ENCODE measurements at places on chromosomes 1 and 21.

DNA sequence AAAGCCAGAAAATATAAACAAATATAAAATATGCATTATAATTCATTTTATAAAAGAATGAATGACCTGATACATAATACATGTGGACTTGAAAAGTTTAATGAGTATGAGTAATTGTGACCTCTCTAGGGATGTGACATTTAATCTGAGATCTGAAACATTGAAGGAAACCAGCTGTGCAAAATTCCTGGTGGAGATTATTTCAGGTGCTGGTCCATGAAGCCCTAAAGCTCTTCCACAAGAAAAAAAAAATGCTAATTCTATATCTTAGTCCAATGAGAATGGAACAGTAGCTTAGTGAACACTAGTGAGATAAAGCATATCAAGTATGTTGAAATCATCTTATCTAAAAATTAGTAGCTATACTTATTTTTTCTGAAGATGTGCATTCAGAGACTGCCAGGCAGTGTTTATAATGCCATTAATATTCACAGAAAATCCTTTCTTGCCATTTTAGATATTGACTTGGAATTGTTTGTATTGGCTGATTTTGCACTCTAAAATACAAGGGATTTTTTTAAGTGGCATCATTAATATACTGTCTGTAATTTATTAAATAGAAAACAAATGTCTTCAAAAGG lies 1485.9 kb downstream of the PLA2G4A start:
- DNase-seq, result no peak

GRCh38 chr1:224377676-224378006 lies 21.0 kb downstream of the CNIH4 start:
- DNase-seq, result no peak

GRCh38 chr1:194535369-194535768 lies 1349.0 kb upstream of the B3GALT2 start:
- no peak for DNase-seq

DNA sequence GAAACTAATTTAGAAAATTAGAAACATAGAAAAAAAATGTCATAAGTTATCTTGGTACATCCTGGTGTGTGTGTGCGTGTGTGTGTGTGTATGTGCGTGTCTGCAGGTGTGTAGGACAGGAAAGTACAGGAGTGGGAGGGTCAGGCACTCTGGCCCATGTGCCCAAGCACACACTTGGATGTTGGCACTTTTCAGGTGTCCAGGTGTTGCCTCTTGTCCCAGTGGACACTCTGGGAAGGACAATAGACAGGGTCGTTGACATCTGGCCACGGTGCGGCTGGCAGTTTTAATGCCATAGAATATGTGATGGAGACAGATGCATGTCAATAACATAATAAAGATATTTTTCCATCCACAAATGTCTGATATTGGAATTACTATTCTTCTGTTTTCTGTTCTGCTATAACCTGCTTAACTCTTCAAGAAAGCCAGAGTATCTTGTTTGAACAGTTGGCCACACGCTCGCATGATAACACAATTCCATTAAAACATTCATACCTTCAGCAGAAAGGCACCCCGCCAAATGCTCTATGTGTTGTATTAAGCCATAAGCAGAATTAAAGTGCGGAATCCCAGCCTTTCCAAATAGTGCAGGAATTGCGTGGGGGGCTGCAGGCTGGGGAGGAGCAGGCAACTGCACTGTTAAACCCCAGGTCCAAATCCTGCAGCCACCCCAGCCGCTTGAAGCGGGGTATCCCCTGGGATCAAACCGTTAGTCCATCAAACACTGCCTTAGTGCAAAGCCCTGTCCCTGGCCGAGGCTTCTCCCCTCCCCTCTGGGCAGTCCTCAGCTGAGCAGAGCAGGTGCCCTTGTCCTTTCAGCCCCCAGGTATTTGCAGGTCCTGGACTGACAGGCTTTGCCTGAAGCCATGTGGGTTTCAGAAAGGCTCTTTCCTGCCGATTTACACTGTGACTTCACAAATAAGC lies 390.0 kb downstream of the CAMTA1 start:
- no peak for DNase-seq

- DNase-seq, result no peak
Observed at GRCh38 chr1:17425806-17426600, 13.5 kb downstream of the RCC2 start.

- peak; percentile 70 for DNase-seq
Observed at GRCh38 chr1:52927212-52928014, at the start of gene SCP2. Gene SCP2 (plus strand): TSS chr1:52927276. CDS start chr1:52927397, 121 bp downstream.

DNA sequence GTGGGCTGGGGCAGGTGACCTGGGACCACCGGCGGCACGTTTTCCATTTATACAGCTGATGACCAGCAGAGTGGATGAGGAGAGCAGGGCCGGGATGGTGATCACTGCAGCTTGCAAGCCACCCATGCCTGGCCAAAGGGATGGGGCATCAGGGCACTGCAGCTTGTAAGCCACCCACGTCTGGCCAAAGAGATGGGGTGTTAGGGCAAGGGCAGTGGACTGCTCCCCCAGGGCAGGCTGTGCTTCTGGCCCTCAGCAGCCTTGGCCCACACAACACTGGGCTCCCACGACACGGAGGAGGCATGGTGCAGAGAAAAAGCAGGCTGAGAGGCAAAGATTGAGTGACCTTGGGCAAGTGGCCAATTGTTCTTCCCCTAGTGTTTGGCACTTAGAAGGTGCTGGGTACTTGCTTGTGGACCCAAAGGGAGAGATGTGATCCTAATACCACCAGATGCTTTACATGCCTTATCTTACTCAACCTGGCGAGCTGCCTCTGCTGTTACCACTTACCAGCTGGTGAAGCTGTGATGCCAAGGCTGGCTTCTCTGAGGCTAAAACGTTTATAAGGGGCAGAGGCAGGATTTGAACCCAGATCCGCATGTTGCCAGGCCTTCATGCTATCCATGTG lies 48.3 kb downstream of the TRIM62 start:
- DNase-seq, result no peak

DNA sequence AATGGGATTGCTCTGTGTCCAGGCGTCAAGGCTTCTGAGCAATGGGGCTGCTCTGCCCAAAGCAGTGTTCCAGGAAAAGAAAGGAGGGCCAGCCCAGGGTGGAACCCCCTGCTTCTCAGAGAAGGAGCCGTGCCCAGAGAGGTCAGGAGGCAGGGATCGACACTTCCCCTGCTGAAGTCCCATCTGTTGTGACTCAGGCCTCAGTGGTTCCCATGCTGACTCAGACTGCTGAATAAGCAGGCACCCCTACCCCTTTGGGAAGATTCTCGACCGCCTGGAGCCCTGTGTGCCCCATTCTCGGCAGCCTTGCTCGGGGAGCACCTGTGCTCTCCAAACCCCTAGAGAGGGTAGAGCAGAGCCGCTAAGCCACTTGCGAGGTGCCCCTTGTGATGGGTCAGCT lies 23.9 kb downstream of the PKP1 start:
- DNase-seq, result no peak

- DNase-seq, result no peak
Observed at GRCh38 chr1:226687426-226687825, 51.7 kb downstream of the ITPKB start.

DNA sequence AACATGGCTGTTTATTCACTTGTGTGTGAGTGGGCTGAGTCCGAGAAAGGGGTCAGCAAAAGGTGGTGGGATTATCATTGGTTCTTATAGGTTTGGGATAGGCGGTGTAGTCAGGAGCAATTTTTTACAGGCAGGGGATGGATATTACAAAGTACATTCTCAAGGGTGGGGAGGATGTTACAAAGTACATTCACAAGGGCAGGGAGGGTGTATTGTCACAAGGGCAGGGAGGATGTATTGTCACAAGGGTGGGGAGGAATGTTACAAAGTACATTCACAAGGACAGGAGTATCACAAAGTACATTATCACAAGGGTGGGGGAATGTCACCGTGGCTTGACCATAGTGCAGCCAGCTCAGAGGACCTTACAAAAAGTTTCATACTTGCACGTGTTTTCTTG lies 31.1 kb upstream of the ITLN2 start:
- no peak for DNase-seq

- DNase-seq, result no peak
Observed at GRCh38 chr1:63262459-63262770, 60.0 kb upstream of the FOXD3 start.

DNA sequence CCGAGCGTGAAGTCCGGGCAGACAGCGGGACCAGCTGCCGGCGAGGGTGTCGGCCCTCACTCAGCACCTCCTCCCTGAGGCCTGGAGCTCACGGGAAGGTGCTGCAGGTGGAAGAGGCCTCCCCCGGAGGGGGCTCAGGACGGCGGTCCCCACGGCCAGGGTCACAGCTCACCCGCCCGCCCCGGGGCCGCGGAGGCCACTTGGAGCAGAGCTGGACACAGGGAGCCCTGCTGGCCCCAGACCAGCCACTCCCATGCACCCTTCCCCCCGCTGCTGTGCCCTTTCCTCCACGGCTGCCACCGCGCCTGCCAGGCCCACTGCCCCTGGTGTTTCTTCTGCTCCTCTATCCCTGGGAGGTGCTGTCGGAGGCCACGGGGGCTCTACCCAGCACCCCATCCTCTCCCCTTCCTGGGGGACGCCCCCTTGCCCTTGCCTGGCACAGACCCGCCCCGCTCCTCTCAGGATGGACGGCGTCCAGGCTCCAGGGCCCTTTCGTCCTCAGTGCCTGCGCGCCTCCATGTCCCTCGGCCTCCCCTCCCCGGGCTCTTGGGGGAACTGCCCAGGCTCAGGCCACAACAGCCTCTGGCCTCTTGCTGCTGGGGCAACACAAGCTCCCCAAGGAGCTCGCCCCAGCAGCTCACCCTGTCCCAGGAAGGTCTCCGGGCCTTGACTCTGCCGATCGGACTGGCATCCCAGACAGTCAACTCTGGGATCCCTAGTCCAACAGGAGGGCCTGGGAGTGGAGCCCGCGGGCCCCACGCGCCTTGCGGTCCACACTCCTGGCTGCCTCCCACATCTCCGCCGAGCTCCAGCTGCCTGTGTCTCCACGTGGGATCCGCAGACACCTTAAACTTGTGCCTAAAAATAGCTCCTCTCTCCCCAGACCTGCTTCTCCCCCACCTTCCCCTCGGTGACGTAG lies 4.1 kb downstream of the TMEM240 start:
- DNase-seq, result no peak

GRCh38 chr1:216887032-216887431 lies 163.8 kb upstream of the ESRRG start:
- no peak for DNase-seq

DNA sequence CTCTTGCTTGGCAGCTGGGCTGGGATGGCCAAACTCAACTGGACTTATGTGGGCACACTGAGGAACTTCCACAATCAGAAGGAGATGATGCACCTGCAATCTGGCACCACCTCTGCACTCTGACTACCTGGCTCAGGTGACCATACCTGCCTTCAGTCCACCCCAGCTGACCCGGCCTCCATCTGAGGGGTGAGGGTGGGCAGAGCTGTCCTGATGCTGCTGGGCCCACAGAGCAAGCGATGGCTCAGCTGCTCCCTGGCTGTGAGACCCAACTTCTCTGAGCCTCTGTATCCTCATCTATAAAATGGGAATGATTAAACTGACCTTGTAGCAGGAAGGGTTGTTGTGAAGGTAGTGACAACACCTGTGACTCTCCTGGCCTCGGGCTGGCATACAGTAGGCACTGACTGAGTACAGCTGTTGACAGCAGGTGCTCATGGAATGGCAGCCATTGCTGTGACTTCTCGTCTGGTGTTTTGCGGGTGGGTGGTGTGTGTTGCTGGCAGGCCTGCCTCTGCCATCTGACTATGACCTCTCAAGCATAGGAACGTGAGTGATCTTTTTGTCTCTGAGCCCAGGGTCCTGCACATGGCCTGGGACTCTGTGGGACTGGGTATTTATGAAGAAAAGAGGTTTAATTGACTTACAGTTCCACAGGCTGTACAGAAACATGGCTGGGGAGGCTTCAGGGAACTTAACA lies 438.5 kb downstream of the PTPRU start:
- DNase-seq, result no peak

DNA sequence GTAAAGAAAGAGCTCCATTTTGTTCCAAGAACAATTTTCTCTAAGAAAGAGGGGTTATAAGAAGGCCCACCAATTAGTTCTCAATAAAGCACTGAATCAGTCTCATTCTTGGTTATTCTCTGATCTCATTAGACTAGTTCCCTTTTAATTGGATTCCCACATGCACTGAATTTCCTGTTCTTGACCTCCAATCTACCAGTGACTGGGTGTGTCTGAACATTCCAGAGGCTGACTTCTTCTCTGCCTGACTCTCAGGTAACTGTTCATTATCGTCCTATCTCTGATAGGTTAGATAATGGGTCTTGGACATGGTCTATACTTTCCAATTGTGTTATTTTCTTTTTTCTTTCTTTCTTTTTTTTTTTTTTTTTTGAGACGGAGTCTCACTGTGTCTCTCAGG lies 22.7 kb downstream of the PTGS2 start:
- DNase-seq, result no peak

DNA sequence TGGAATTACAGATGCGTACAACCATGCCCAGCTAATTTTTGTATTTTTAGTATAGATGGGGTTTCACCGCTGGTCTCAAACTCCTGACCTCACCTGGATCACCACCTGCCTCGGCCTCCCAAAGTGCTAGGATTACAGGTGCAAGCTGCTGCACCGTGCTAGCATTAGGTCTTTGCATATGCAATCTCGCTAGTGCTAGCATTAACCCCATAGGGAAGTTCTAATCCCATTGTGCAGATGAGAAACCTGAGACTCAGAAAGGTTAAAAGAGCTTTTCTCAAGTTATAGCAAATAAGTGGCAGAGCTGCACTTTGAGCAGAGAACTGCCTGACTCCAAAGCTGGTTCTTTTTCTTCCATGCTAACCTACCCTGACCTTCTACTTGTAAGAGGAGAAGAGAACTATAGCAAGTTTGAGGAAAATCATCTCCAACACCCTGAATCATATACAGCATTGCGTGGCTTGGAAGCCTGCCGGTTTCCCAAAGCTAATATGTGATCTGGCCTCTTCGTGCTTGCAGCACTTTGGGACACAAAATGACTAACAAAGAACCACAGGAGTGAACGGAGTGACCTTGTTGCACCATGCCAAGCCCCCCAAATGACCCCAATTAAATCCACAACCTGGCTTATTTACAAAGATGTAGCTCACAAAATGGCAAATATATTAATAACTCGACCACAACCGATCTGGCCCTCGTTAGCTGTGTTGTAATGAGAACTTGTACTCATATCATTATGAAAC lies 185.1 kb downstream of the TM2D1 start:
- DNase-seq, result no peak

DNA sequence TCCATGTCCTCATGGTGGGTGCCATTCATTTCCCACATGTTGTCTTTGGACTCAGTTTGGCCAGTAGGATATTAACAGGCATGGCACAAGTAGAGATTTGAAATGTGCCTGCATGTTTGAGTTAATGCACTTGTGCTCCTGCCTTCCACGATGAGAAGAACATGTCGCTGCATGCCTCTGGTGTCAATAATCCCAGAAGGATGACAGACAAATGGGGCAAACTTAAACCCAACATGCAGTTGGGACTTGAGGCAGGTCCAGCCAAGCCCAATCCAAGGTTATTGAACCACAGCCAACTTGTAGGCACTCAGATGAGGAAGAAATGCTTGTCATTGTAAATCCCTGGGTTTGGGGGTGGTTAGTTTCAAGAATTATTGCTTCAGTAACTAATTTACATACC lies 174.6 kb downstream of the TRIM33 start:
- DNase-seq, result no peak
